ENCODE measurements at places on chromosomes 2 and 18. TPM values are rescaled to one million over a fixed set of nuclear protein-coding genes. Genes with fewer than 3 reads are reported as not detected.

The LRRTM1 gene
- total RNA-seq = not detected

The DYNC2LI1 gene
- 6.9 TPM for total RNA-seq

DNA sequence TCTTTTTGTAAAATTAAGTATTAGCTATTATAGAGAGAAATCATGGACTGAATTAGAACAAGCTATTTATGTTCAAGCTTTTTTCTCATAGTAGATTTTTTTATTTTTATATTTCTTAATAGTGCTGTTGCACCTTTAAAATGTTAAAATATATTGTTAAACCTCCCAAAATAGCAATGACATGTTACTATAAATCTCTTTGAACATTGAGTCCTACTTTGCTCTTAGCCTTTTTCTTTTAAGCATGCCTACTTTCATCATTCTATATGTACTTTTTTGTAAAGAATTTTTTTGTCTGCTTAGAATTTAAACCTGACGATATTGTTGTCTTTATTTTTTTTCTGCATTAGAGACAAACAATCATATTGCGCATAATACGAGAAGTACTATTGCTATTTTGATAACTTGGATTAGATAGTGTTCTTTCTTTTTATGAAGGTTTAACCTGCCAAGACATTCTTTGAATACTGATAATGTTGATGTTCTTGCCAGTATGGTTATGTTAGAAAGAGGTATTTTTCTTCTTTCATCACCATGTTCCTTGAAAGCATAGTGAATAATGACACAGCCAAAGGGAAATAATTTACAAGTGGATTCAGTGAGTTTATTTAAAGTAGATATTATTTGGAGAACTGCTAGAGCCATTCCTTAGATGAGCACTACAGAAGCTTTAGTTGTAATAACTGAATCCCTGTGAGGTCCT lies 40.6 kb downstream of the PMS1 start:
- no peak for DNase-seq

- DNase-seq = no peak
Measured at GRCh38 chr2:132949108-132949507, 279.1 kb upstream of the LYPD1 start.

DNA sequence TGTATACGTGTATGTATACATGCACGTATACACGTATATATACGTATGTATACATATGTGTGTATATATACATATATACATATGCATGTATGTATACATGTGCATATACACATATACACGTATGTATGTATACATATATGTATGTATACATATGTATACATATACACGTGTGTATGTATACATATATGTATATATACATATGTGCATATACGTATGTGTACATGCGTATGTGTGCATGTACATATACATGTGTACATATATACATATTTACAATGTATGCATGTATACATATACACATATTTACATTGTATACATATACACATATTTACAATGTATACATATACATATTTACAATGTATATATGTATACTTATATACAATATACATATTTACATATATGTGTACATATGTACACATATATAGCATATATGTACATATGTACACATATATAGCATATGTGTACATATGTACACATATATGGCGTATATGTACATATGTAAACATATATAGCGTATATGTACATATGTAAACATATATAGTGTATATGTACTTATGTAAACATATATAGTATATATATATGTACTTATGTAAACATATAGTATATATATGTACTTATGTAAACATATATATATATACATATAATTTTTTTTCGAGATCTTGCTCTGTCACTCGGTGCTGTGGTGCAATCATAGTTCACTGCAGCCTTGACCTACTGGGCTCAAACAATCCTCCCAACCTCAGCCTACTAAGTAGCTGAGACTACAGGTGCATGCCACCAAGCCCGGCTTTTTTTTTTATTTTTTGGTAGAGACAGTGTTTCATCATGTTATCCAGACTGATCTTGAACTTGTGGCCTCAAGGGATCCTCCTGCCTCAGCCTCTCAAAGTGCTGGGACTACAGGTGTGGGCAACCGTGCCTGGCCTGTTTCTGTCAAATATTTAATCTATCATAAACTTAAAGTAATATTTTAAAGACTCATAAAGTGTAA lies 23.2 kb downstream of the COBLL1 start:
- no peak for DNase-seq

DNA sequence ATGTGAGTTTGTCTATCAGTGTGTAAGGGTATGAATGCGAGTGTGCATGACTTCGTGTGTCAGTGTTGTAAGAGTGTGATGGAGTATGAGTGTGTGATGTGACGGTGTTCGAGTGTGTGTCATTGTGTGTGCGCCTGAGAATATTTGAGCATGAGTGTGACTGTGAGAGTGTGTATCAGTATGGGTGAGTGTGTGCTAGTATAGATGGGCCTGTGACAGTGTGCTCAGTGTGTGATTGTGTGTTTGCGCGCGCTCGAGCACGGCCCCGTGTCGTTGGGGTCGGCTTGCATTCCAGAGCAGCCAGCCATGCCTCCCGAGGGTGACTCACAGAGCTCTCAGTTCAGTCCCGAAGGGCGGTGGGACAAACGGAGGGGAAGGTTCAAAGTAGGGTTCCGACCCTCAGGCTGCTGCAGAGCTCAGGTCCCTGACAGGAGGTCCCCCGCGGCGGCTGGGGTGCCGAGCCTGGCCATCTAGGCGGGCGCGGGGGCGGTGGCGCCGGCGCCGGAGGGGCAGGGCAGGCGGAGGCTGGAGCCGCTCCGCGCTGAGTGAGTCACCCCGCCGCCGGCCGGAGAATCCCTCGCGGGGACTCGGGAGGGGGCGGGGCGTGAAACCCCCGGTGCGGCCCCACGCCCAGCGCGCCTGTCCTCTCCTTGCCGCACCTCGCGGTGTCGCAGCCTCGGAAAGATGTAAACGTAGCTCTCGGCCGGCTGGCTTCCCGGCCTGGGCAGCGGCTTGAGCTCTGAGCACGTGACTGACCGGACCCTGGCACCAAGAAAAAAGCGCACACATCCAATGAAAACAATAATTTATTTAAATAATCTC lies 3.8 kb downstream of the DLX2 start:
- DNase-seq = no peak

- DNase-seq = no peak
Measured at GRCh38 chr18:11288401-11288800, 139.0 kb upstream of the PIEZO2 start.

Measured in activated CD4-positive, alpha-beta memory T cell treated with anti-CD3 and anti-CD28 coated beads, Interleukin-2, amount 10 ng/mL, durations not matched to agents 7 days and 5 days (primary cell).